HuH-7 (cell line): ENCODE measurements at places on chromosomes 7 and 10.
A peak's percentile ranks its signal among the peaks of the same experiment; 100 is the strongest.

DNA sequence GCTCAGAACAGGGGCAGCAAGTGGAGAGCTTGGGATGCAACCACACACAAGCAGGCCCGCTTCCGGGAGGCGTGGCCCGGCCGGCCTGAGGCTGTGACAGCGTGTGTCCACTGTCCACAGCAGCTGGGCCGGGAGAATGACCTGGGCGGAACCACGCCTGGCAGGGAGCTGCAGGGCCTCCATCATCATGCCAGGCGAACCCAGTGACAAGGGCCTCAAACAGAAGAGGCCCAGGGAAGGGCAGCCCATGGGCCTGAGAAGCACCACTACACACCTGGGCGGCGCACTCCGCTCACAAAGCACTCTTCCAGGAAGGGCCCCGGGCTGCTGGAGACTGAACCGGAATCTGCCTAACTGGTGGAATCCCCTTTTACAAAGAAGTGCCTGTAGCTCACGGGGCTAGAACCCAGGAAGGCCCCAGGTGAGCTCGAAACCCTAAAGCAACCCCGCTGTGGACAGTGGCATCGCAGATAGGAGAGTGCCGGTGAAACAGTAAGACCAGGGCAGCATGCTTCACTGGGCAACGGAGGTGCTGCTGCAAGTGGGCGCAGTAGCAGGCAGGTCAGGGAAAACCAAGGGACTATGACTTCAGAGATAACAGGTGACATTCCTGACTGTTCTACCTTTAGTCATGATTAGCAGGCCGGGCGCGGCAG is 66.0 kb downstream of the MAD1L1 start:
- no peak for DNase-seq

GRCh38 chr7:139494835-139495579 is 11.5 kb upstream of the KLRG2 start:
- no peak for DNase-seq

DNA sequence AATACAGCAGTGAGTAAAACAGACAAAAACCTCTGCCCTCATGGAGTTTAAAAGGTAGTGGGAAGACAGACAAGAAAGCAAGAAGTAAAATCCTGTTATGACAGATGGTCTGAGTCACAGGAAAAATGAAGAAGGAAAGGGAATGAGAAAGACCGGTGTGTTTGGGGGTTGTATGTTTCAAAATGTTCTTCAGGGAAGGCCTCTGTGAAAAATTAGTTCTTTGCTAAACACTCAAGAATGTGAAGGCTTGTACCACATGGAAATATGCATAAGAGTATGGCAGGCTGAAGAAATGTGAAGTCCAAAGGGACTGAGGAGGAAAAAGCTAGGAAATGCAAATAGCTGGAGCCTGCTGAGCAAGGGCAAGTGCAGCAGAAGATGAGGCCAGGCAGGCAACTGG is 315.9 kb upstream of the SEMA3A start:
- no peak for DNase-seq

DNA sequence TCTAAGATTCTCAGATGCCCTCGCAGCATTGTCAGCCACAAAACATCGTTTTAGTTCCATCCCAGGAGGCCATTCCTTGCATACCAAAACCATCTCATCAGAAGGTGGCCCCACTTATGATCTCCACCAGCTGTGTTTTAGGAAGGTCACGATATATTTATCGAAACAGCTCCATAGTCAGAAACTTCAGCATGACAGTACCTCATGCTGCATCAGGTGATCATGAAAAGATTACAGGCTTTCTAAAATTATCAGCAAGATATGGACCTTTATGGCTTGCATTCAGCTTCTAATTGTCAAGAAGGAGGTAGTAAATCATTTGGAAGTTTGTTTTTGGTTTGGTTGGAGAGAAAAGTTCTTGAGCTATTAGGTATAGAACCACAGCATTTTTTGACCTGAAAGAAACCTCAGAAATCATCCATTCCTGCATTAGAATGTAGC is 20.0 kb downstream of the JAZF1 start:
- no peak for DNase-seq

DNA sequence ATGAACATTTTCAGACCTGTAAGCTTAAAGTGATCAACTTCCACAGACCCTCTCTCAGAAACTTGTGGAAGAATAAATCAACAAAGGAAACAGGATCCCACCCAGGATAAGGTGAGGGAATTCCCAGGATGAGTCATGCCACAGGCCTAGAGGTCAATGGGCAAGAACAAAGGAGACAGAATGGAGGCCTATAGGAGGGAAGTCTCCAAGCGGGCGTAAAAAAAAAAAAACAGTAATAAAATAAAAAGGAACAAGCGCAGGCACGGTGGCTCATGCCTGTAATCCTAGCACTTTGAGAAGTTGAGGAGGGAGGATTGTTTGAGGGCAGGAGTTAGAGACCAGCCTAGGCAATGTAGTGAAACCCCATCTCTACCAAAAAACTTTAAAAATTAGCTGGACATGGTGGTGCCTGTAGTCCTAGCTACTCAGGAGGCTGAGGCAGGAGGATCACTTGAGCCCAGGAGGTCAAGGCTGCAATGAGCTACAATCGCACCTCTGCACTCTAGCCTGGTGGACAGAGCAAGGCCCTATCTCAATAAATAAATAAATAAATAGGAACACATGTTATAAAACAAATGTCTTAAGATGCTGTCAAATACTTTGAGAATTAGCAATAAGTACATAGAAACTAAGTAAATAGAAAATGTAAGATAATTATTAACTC is 8.4 kb downstream of the SORBS1 start:
- peak; percentile 53 for DNase-seq

DNA sequence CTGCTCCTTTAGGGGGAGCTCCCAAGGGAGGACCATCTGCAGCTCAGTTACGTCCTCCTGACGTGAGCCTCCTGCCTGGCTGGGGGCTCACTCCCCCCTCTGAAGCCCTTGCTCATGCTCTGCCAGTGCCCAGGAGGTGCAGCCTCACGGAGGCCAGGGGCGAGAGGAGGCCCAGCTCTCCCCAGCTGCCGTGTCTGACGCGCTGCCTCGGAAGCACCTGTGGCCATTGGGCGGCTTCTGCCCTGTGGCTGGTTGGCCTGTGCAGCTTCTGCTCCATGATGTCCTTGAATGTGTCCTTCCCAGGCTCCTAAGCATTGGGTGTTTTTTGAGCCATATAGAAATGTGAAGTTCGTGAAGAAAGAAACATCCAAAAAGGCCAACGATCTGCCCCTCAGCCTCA is 91.3 kb downstream of the DYNC2I1 start:
- DNase-seq: no peak

DNA sequence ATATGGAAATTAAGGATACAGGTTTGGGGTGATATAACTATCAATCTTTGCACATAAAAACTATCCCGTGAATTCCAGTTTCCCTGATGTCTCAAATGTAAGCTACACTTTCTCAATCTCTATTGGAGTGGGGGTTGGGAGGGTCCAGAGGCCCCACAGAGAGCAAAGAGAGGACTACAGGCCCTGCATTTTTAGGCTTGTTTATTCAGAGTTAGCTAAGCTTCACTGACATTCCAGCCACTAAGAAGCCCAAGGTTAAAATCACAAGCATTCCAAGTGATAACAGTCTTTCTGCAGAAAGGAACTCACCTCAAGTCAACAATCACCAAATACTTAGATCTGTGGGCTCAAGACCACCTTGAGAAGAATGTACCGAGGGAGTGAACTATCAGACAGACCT is 31.6 kb upstream of the LAMB1 start:
- DNase-seq: peak; percentile 37

- DNase-seq: peak; percentile 28
Observed at GRCh38 chr7:29102558-29103151, 43.7 kb downstream of the CPVL start.

DNA sequence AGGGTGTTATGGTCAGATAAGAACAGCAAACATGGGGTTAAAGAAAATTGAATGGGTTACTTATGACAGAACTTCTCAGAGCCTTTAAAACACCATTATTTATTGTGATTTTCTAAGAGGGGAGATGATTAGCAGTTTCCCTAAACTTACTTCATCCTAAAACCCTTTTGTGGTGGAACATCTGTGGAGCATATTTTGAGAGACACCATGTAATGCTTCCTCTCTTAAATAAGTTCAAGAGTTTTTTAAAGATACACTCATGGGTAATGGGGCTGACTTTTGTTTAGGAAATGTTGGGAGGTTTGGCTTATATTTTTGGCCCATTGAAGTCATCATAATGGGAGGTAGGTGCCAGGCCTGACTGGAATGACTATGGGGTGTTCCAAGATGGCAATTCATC is 8.4 kb upstream of the PDCD4 start:
- no peak for DNase-seq

GRCh38 chr10:75377869-75378268 is 23.7 kb downstream of the ZNF503 start:
- DNase-seq: no peak

GRCh38 chr10:97673736-97674525 is 13.1 kb downstream of the AVPI1 start:
- no peak for DNase-seq

DNA sequence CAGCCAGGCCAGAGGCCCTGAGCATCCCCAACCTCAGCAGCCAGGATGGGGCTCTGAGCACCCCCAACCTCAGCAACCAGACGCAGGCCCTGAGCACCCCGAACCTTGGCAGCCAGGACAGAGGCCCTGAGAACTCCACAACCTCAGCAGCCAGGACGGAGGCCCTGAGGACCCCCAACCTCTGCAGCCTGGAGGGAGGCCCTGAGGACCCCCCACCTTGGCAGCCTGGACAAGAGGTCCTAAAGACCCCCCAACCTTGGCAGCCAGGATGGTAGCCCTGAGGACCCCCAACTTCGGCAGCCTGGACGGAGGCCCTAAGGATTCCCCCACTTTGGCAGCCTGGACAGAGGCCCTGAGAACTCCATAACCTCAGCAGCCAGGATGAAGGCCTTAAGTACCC is 17.0 kb downstream of the RRP12 start:
- no peak for DNase-seq

DNA sequence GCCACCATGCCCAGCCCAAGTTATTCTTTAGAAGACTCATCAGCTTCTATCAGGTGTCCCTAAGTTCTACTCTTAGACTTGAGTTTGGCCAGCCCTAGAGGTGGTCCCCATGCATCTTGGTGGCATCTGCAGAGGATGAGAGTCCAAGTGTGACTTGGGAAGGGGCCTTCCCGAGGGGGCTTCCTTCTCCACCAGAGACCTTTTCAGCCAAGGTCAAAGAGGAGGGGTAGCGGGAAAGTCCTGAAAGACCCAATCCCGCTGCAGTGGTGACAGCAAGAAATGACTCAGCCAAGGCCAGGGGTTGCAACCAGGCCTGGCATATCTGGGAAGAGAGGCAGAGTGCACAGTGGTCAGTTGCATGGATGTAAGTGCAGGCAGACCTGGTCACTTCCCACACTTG is 61.7 kb upstream of the MGMT start:
- DNase-seq: no peak

GRCh38 chr10:68562661-68563570 is 2.8 kb downstream of the TET1 start:
- DNase-seq: no peak

- no peak for DNase-seq
Observed at GRCh38 chr10:61708846-61709245, 46.1 kb downstream of the CABCOCO1 start.

GRCh38 chr7:100696123-100696521 is 2.1 kb upstream of the GIGYF1 start:
- DNase-seq: no peak

GRCh38 chr7:51965454-51965853 is 648.8 kb upstream of the COBL start:
- no peak for DNase-seq

DNA sequence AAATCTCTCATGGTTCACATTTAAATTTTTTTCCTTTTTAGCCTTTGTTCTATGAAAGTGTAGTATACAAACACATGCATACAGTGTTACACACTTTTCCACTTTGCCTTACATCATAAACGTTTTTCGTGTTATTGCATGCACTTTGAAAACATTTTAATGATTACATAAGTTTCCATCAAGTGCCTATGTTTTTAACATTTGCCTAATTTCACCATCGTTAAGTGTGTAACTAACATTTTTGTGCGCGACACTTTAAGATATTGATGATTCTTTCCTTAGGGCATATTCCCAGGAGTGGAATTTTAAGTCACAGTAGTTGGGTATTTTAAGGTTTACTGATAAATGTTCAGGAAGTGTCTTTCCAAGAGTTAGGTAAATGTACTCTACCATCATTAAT is 1.5 kb upstream of the FRAT2 start:
- DNase-seq: no peak

DNA sequence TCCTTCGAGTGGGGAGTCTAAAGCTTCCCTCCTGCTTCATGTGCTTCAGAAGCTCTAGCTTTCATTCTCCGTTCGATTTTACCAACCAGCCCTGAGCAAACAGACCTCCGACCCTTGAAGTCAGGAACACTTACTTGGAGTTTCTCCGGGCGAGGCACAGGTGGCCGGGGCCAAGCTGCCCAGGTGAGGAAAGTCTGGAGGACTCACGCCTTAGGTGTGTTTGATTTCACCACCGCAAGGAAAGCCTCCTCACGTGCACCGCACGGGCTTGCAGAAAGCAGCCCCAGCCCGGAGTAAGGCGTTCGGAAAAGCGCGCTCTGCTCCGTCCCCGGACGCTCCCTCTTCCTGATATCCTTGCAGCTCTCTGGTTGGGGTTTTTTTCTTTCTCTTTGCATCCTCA is 30.1 kb upstream of the CNPY1 start:
- DNase-seq: no peak

DNA sequence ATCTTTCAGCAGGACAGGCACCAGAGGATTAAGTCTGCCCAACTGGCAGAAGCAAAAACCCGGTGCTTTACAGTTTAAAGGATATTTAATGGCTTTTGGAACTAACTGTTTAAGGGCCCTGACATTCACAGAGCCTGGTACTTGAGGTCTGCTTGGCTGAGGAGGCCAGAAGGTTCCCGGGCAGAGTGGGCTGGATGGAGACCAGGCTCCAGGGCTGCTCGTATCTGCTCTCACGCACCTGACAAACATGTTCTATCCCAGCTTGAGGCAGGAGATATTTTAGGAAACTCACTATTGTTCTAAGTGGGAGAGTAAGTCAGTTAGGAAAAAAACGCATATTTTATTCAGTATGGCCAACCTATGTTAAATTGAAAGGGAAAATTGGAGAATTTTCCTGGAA is 143.5 kb downstream of the ZMYND11 start:
- DNase-seq: no peak

GRCh38 chr7:54802114-54802513 is 43.1 kb upstream of the SEC61G start:
- no peak for DNase-seq

DNA sequence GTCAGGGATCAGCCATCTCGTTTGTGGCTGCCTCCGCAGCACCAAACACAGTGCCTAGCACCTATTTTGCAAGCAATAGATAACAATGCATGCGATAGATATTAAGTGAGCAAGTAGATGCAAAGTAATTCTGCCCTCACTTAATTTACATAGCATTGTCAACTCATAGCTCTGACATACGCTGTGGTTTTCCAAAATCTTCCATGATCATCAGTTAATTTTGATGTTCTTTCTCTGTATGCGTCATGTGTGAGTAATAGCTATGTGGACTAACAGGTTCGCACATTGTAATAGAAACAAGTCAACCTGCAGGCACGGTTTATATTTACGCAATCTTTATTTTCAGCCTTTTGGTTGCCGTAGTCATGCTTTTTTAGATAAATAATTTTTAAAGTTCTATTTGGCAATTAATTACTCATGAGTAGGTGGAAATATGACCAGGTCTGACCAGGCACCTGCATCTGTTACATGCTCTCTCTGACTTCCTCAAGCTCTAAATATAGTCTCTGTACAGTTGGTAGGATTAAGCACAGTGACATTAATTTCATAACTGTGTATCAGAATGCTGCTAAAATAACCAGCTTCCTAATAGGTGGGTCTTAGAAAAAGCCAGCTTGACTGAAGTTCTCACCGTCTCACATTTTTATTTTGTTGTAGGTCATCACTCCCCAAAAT is 13.3 kb downstream of the MAP3K8 start:
- no peak for DNase-seq
